A549 treated with CpdA at 1 μM for 4 hours (cell line): ENCODE measurements at places on chromosomes 16 and 17. TPM values are rescaled to one million over a fixed set of nuclear protein-coding genes. Genes with fewer than 3 reads are reported as not detected.

The KRTAP3-1 gene
- not detected in 5 replicates for total RNA-seq

The TBC1D3 gene
- not detected in 5 replicates for total RNA-seq

The OTOP3 gene
- total RNA-seq: not detected in 5 replicates

The FAM20A gene
- not detected in 5 replicates for total RNA-seq

The CACNG5 gene
- total RNA-seq: 0.03 TPM in 1 of 5 replicates, not detected in the others

The PHF12 gene
- 31.8 to 37.5 TPM (median 36.2 TPM) in 5 replicates for total RNA-seq
